ENCODE measurements at places on chromosomes 3 and 15. TPM values are rescaled to one million over a fixed set of nuclear protein-coding genes. Genes with fewer than 3 reads are reported as not detected.
A peak's percentile ranks its signal among the peaks of the same experiment; 100 is the strongest.

The TMEM45A gene
- total RNA-seq = 24.5 TPM

The FANCD2OS gene
- not detected for total RNA-seq

The WDR49 gene
- total RNA-seq = not detected

The SLC6A1 gene
- total RNA-seq = not detected

The CCR5 gene
- total RNA-seq = not detected

The CPNE4 gene
- not detected for total RNA-seq

The CLDN16 gene
- 0.74 TPM for total RNA-seq

The TMEM207 gene
- not detected for total RNA-seq

The ZNF774 gene
- 1.5 TPM for total RNA-seq

- DNase-seq = no peak
Observed at GRCh38 chr15:84983294-84983693, 1.6 kb downstream of the PDE8A start.

- DNase-seq = no peak
Observed at GRCh38 chr3:4247391-4247790, 55.8 kb upstream of the SETMAR start.

DNA sequence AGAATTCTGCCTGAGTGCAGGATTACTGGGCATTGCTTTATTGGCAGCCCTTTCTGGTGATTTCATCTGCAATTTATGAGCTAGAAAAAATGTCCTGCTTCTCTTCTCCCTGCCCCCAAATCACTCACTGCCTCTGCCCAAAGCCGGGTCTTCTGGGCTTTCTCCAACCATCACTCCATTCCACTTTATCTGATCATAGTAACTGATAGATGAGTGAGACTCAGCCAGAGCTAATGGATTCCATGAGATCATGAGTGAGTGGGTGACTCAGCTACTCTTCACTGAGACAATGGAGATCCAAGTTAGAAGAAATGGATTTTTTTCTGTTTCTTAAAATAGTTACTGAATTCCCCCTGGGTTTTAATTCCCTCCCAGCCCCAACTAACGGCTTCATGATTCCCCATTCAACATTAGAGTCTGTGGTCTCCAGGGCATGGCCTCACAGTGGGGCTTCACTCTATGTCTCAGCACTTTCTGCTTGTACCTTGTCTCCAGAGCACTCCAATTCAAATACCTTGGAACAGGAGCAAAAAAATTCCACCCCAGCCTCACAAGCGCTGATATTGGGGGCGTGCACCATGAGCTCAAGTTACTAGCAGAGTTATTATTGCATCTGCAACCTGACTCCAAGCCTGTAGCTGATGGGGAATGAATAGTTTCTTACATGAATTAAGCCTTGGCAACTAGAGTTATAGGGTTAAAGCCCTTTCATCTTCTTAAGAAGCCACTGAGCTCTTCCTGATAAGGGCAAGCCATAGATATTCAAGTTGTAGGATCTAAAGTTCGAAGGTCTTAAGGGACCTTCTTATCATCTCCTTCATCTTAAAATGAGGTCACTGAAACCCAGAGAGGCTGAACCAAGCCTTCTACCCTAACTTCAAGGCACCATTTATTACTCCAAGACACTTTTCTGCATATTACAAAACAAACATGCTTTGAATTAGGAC lies 85.9 kb downstream of the AGBL1 start:
- no peak for DNase-seq

- DNase-seq = peak; percentile 18
Observed at GRCh38 chr3:185930393-185931107, 7.3 kb downstream of the TRA2B start.

- DNase-seq = peak; percentile 34
Observed at GRCh38 chr15:81400640-81401236, 26.7 kb upstream of the TMC3 start.

DNA sequence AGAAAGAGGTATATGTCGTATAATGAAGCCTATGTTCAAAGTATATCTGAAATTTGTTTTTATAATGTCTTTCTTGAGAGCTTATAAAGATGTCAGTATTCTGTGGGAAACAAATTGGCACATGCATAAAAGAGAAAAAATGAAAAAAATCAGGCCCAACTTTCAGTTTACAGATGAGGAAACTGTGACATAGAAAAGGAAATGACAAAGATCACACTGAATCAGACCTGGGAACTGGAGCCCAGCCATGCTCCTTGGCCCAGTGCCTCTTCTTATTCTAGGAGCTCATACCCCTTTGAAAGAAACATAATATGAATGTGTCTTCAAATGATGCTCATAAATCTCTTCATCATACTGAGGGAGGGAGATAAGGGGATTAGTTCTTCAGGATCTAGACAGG lies 48.4 kb downstream of the TMEM44 start:
- DNase-seq = peak; percentile 62

DNA sequence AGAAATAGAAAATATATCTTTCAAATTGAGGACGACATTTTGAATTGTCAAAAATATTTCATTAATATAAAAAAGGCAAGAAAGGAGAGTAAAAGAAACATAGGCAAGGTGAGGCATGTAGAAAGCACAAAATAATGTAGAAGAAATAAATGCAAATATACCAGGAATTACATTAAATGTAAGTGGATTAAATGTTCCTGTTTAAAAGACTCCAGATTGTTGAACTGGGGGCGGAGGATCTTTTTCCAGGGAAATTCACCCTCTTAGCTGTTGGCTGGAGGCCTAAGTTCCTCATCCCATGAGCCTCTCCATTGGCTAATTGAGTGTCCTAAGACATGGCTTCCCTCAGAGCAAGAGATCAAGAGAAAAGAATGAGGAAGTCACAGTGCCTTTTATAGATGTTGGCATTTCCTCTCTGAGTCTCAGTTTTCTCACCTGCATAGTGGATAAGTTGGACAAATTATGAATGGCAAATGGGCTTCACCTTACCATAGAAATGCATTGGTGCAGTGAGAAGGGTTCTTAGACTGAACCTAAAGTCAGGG lies 147.4 kb upstream of the SMAD3 start:
- DNase-seq = no peak

GRCh38 chr15:65836665-65837064 lies 32.6 kb upstream of the RAB11A start:
- DNase-seq = no peak

DNA sequence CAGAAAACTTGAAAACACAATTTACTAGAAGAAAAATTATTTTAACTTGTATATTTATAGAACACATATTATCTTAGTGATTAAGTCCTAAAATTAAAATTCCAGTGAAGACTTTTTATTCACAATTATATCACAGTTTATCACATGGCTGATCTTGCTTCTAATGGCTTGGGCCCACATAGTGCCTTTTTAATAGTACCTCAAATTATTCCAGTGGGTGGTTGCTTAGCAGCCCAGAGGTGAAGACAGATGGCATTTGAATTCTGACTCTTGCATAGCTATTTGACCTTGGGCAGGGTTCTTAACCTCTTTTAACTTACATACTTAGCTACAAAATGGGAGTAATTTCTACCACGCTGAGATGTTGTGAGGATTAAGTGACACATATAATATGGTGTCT lies 214.7 kb upstream of the SGO1 start:
- DNase-seq = no peak

GRCh38 chr15:66042624-66043023 lies 173.3 kb downstream of the RAB11A start:
- DNase-seq = no peak

- DNase-seq = no peak
Observed at GRCh38 chr15:66105286-66106265, 148.0 kb downstream of the MEGF11 start.

GRCh38 chr3:72432246-72432645 lies 416.0 kb downstream of the SHQ1 start:
- DNase-seq = no peak
